ENCODE measurements at places on chromosomes 2 and 18. TPM values are rescaled to one million over a fixed set of nuclear protein-coding genes. Genes with fewer than 3 reads are reported as not detected.

- H3K27me3 ChIP-seq, result no peaks in the 10 kb centered on the region
- no peak for DNase-seq
- no peaks in the 10 kb centered on the region for H3K36me3 ChIP-seq
- no peak overlapping the region for H3K4me3 ChIP-seq
- no peaks in the 10 kb centered on the region for H3K4me1 ChIP-seq
Measured at GRCh38 chr2:71631411-71631931, 178.1 kb downstream of the DYSF start.

DNA sequence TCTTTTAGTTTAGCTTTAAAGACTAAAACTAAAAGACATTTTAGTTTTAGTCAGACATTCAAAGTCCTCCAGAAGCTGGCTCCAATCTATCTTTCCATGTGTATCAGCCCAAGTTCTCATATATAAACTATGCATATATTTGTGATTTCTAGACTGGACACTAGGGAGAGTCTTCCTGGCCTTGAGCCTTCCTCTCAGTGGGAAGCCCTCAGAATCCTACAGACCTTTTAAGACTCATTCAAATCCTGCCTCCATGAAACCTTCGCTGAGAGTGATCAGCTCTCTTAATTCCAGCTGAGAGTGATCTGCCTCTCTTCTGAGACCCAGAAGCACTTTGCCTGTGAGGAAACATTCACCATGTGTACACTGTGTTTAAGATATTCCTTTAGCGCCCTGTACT, 452.7 kb downstream of the TGIF1 start:
- no peaks in the 10 kb centered on the region for H3K36me3 ChIP-seq
- no peak overlapping the region for H3K27ac ChIP-seq
- peaks cover 11% of the 10 kb centered on the region for H3K4me1 ChIP-seq
- no peak overlapping the region for H3K4me3 ChIP-seq

- DNase-seq, result no peak
- H3K4me1 ChIP-seq, result peaks cover 32% of the 10 kb centered on the region
- no peaks in the 10 kb centered on the region for H3K27me3 ChIP-seq
- H3K4me3 ChIP-seq, result peak overlapping the region; percentile 17
- peak overlapping the region; percentile 17 for H3K27ac ChIP-seq
Measured at GRCh38 chr18:58026395-58026794, 17.6 kb upstream of the NEDD4L start.

The CABYR gene
- 9.5 TPM for total RNA-seq

- no peak overlapping the region for H3K4me3 ChIP-seq
- no peaks in the 10 kb centered on the region for H3K27me3 ChIP-seq
- peaks cover 12% of the 10 kb centered on the region for H3K4me1 ChIP-seq
- DNase-seq, result no peak
- peaks cover 20% of the 10 kb centered on the region for H3K36me3 ChIP-seq
Measured at GRCh38 chr2:26941486-26941885, 29.0 kb upstream of the MAPRE3 start.

Data from neural crest cell (in vitro differentiated cells).